Kidney (tissue), 22 donors: ENCODE measurements at places on chromosomes 13 and 19. TPM values are rescaled to one million over a fixed set of nuclear protein-coding genes. Genes with fewer than 3 reads are reported as not detected.

The TTC9B gene
- not detected for total RNA-seq

The USF2 gene
- total RNA-seq = 118 TPM

DNA sequence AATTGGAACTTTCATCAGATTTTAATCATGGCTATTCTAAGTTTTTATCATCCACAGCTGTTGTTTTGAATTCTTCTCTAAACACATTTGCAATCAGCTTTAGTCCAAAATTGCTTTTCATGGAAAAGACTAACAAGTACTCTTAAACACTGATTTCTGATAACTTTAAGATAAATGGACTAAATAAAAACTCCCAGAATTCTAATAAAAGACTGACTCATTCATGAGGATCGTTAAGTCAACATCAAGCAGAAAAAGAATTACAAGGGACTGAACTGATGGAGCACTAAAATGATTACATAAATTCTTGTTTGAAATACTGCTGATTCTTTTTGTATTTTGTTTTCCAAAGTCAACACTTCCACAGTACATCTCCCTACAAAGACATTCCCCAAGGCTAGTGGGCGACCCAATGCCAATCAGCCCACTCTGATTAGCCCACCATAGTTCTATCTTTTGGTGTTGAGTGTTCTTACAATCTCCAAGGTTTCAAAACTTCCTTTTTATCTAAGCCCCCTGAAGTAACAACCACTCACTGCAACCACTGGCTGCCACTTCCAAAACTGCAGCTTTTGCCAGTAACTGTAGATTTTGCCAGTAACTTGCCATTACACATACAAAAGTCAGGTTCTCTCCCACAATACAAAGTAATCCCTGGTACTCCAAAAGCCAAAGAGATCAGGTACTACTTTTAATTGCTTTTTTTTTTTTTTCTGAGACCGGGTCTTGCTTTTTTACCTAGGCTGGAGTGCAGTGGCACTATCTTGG is 14.0 kb upstream of the NAA16 start:
- DNase-seq = no peak

The FLT1 gene
- 45.7 TPM for total RNA-seq

The VSTM2B gene
- total RNA-seq = not detected

GRCh38 chr19:52917531-52917930 is 5.7 kb downstream of the ZNF888 start:
- DNase-seq = no peak

GRCh38 chr13:109735436-109735966 is 50.9 kb downstream of the IRS2 start:
- DNase-seq = no peak

- no peak for DNase-seq
Observed at GRCh38 chr13:20701461-20701860, 2.0 kb upstream of the IL17D start.

GRCh38 chr19:17997969-17998826 is 9.8 kb upstream of the ARRDC2 start:
- no peak for DNase-seq

DNA sequence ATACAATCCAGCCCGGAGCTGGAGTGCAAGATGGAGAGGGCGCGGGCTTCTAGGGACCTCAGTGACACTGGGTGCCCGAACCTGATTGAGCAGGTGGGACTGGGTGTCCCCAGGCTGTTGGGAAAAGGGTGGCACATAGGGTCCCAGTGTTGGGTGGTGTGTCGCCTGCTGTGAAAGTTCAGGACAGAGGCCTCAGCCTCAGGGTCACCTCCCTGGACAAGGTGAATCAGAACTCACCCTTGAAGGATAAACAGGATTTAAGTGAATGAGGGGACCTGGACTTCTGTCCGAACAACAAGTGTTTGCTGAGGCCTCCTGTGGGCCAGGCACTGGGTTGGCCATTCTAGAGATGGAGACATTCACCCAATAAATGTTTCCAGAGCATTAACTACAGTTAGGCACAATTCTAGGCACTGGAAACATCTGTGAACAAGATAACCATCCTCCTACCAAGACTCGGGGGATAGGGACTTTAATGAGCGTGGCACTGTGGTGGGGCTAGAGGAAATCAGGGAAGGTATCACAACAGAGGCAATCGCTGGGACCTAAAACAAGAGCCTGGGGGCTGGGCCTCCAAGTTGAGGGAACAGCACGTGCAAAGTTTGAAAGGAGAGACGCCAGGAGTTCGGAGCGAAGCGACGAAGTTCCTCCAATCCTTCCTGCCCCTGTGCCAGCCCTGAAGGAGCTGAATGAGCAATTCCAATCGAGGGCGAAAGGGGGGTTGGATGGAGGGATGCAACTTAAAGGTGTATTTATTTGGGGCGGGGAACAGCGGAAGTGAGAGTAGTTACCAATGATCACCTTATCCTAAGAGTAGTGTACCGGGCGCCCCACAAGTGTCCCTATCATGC is 921 bp upstream of the POLD1 start:
- DNase-seq = no peak

DNA sequence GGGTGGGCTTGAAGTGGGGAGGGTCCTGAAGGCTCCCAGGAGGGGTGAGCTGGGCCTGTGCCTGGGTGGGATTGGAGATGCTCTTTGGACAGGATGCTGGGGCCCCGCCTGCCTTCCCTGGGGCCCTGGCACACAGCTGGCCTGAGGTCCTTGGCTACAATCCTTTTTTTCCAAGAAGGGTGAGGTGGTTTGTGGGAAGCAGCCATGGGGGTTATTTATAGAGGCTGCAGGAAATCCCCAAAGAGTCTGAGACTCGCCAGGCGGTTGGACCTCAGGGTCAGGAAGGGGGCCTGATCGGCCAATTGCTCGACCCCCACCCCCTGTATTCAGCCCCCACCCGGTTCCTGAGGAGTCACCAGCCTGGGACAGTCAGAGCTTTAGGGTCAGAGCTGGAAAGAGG is 10.0 kb downstream of the GTPBP3 start:
- DNase-seq = no peak

DNA sequence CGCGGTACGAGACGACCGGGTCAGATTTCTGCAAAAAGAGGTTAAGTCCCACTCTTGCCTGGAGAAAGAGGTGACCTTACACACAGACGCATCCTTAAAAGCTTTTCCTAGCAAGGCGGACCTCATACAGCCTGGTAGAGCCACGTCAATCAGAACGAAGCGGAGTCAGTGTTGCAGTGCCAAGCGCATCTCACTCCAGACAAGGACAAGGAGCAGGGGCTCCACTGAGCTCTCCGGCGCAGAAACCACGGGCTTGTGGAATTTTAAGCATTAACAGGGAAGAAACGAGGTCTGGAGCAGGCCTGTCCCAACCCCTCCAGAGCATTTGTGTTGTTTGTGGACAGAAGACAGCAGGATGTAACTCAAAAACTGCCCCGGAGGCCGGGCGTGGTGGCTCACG is 7.1 kb downstream of the EEF2 start:
- DNase-seq = no peak

GRCh38 chr13:63367522-63368198 is 1952.0 kb upstream of the PCDH20 start:
- DNase-seq = no peak

DNA sequence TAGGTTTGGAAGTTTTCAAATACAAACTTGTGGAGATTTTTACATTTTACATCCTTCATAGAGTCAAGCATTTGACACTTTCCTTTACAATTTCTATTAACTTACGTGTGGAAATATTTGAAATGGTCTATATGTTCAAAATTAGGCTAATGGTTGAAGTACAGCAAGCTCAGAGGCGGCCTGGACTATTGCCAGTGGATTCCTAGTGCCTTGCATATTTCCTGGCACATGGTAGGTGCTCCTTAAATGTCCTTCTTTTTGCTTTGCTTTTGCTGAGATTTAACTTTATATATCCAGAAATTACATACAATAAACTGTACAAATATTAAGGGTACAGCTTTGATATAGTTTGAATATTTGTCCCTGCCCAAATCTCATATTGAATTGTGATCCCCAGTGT is 93.9 kb downstream of the UBL3 start:
- DNase-seq = no peak

GRCh38 chr19:38917516-38917915 is 5.5 kb upstream of the CCER2 start:
- DNase-seq = no peak

DNA sequence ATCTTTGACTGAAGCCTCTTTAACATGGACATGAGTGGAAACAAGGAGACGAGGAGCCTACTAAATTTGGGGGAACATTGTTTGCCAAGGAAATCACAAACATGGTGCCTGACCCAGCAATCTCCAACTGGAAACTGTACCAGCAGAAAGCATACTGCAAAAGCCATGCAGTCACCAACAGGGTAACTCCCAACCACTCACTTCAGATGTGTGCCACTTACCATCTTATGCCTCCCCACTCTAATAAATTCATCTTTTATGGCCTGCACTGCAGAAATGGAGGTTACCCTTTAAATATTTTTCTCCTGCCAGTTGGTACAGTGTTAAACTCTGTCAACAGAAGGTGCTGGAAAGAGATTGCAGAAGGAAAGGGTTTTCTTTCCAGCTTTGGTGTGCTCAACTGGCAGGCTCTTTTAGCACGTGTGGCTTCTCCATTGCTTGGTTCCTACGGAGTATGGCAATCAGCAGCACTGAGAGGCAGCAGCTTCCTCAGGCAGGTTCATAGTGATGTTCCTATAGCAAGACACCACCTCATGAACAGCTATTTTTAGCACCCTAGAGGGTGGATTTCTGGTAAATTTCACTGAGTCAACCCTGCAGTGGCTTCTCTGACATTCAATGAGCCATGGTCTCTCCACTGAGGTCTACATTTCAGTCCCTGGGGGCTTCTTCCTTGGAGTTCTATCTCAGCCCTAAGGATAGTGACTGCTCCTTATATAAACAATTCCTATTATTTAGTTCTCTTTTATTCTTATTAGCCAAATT is 21.4 kb downstream of the MIR17HG start:
- no peak for DNase-seq

DNA sequence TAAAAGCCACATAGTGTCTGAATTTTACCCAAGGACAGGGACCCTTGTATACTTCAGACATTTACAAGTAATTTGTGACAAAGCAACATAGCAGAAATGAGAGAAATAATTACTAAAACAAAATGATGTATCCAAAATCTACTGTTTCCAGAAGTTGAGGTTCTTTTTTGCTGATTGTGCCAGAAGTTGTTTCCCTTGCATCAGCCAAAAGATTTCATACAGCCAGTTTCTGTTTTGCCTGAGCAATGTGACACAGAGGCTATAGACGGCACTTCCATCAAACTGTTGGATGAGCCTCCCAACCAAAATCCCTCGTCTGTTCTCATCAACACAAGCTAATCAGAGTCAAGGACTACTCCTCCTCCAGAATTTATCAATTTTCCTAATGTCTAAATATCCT is 913.2 kb upstream of the GPC6 start:
- DNase-seq = no peak

DNA sequence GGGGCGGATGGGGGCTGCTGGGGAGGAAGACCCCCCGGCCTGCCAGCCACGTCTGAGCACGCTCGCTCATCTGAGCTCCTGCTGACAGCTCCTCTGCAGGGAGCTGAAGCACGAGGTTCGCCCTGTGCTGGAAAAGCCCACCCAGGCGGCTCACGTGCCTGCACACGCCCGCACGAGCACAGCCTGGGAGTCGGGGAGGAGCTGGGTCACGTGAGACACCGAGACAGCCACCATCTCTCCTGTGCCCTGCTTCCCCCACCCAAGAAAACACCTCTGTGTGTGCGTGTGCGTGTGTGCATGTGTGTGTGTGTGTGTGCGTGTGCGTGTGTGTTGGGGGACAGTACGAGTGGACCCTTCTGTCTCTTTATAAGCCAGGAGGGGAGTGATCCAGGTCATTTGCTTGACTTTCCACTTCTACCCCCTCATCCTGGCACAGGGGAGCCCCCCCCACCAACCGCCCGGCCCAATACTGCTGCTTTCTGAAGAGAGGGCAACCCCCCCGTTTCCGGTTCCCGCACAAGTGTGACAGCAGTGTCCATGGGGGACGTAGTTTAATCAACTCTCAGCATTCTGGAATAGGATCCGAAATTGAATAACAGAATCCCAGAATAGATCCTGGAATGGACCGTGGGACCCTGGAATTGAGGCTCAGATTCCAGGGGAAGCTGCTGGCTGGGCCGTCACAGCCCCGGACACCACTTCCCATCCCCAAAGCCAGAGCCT is 42.5 kb downstream of the CELF5 start:
- no peak for DNase-seq

The LCP1 gene
- 73.5 TPM for total RNA-seq

DNA sequence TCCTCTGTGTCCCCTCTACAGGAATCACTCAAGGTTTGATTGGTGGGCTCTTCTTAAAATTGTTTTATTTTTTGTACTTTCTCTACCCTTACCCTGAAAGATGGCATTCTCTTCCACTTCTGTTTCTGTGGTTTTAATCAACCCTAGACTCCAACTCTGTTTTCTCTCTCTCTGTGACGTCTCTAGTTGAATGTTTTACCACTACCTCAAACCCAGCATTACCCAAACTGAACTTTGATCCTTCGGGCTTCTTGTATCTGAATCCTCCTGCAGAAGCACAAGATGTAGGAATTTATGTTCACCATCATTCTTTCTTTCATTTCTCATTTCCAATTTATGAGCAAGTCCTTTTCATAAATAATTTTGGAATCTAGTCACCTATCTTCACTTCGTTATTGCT is 39.9 kb downstream of the PCCA start:
- DNase-seq = no peak

The SIGLECL1 gene
- not detected for total RNA-seq

GRCh38 chr13:77033717-77034302 is 6.9 kb upstream of the FBXL3 start:
- no peak for DNase-seq

The LENG9 gene
- 6.8 TPM for total RNA-seq

DNA sequence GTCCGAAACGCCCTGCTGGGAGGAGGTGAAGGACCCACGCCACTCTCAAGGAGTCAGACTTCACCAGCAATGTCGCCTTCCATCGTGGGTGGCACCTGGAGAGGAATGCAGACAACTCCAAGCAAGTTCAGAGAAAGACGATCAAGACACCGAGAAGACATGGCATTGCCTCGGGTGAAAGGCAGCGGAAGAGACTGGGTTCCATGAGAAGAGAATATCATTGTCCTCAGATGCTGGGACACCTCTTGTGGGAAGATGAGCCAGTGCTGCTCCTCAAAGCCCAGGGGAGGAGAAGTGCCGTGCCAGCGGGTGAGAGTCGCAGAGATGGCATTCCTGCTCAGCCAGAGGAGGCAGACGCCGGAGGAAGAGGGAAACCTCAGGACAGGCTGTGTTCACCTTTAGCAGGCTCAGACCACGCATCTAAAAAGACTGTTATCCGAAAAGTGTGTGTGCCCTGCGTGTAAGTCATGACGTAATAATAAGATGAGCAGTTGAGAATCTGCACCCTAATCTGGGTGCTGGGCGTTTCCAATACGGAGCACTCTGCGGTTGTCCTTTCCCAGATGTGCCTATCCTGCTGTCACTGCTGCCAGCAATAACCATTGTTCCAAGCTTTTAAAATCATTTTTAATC is 144.6 kb upstream of the SPACA7 start:
- DNase-seq = no peak

The MISP gene
- total RNA-seq = 17.8 TPM
